ENCODE measurements at places on chromosomes 12 and 14.

DNA sequence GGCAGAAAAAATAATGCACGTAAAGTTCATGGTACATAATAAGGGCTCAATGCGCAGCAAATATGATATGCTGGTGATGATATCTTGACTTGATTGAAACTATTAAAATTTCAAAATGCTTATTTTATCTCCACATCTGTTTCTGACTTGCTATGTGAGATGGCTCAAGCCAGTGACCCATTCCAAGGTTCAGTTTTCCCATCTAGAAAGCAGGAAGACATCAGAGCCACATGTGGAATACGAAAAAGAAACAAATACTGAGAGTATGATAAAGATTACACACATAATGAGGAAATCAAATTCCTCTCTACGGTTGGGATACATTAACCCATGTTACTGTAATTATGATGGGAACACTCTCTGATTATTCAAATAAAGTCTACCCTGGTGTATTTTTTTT lies 24.0 kb upstream of the TSPAN11 start:
- DNase-seq: no peak

DNA sequence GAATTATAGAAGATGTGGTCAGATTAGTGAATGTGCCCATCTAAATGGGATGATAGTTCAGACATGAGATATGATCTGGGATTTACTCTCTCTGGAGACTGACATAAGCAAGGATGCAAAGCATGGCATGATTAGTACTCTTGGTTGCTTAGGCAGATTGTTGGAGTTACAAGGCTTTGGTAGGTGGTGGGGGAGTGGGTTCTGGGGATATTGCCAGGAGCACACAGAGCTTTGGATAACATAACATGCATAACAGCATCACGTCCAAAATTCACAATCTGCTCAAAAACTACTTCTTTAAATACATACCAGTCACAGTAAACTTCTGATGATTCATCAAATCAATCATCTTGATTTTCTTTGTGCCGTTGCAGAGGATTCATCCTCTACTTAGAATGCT lies 287.4 kb downstream of the ACSS3 start:
- DNase-seq: no peak

DNA sequence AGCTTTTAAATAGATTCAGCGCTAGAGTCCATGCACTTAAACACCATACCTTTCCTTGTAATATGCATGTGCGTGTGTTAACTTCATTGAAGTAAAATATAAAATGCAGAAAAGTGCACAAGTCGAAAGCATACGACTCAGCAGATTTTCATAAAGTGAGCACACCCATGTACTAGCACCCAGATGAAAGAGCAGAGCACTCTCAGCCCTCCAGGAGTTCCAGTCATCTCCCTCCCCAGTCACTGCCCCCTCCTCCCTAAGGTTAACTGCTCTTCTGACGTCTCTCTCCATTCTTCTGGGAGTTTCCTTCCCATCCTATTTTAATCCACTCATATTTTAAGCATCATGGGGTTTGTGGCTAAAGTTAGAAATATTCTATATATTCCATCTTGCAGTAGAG lies 20.2 kb downstream of the RDH12 start:
- no peak for DNase-seq

GRCh38 chr14:63421226-63421625 lies 102.5 kb upstream of the GPHB5 start:
- DNase-seq: no peak

DNA sequence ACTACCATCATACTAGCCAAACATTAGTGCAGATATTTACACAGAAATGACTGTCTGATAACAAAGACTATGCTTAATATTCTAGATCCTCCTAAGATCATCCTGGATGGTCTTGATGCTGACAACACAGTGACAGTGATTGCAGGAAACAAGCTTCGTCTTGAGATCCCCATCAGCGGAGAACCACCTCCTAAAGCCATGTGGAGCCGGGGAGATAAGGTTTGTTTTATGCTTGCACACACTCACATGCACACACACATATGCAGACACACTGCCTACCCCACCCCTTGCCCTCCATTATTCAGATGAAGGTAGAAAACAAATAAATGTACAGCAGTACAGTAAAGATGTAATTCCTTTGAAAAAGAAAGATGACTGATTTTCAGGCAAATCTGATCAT lies 44.4 kb upstream of the CHPT1 start:
- DNase-seq: no peak

DNA sequence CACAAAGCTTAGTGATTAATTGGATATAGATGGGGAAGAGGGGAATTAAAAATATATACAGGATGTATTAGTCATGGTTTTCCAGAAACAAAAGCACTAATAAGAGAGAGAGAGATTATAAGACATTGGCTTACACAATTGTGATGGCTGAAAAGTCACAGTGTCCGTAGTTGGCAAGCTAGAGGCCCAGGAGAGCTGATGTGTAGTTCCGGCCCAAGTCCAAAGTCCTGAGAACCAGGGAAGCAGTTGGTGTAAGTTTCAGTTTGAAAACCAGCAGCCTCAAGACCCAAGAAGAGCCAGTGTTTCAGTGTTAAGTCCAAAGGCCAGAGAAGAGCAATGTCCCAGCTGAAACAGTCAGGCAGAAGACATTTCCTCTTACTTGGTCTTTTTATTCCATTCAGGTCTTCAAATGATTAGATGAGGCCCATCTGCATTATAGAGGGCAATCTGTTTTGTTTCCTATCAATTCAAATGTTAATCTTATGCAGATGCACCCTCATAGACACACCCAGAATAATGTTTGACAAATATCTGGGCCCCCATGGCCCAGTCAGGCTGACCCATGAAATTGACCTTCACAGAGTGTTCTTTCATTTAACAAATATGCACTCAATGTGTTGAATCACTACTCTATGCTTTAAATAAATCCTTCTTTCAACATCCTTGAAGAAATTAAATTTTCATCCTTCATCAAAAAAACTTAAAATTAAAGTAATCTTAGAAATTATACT lies 67.2 kb upstream of the DIO2 start:
- no peak for DNase-seq

DNA sequence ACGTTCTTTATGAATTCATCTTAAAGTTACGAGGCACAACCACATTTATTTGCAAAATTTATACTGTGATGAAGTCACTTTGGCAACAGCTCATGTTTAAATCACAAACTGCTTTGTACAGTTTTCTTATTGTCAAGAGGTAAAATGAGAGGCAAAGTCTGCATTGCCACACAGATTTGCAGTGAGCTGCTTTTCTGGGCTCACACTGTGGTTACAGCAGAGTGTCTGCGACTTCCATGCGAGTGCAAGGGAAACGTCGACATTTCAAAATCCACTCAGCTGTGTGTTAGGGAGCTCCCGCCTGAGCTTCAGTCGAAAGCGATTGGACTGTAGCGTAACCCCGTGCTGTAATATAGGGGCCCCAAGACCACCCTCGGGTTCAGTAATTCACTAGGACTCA lies 13.0 kb downstream of the MTA1 start:
- DNase-seq: no peak

DNA sequence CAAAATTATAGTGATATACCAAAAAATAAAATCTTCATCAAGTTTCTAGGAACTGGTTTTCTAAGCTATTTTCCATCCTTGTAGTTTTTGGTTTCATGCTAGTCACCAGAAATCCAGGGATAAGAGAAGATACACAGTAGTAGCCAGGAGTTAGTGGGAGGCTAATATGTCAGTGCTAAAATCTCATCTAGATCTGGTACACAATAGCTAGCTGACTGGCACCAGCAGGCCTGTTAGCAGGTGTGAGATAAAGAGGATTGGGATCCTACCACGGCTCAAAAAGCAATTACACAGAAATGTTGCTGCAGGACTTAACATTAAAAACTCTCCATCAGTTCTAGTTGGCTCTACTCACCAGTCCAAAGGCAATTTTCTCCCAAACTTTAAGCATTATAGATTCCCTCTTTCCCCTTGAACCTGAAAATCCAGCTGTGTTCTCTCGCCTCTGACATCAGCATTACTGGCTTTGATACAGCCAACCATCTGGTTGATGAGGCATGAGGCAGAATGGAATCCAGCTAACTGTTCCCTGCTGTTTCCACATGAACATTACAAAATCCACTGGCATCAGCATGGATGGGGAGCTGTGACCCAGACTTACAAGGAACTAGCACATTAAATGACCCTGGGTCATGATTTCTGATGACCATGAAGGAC lies 41.8 kb upstream of the CCDC196 start:
- DNase-seq: no peak
